M059J (cell line): ENCODE measurements at places on chromosomes 5 and 9. TPM values are rescaled to one million over a fixed set of nuclear protein-coding genes. Genes with fewer than 3 reads are reported as not detected.

DNA sequence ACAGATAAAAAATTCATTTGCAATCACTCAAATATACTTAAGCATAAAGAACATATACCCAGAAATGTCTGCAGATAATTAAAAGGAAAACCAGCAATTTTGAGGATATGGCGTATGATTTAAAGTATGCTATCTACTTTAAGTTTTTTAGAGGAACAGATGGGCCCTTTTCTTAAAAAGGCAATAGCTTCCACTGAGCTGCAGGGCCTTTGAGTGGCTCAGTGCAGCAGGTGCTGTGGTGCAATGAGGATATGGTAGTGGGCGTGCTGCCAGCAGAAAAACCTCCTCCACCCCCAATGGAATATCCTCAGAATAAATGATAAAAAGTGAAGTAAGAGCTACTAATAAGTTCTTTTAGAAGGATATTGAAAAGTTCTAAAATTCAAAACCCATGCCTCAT is 814.5 kb downstream of the MTRR start:
- no peak for DNase-seq

DNA sequence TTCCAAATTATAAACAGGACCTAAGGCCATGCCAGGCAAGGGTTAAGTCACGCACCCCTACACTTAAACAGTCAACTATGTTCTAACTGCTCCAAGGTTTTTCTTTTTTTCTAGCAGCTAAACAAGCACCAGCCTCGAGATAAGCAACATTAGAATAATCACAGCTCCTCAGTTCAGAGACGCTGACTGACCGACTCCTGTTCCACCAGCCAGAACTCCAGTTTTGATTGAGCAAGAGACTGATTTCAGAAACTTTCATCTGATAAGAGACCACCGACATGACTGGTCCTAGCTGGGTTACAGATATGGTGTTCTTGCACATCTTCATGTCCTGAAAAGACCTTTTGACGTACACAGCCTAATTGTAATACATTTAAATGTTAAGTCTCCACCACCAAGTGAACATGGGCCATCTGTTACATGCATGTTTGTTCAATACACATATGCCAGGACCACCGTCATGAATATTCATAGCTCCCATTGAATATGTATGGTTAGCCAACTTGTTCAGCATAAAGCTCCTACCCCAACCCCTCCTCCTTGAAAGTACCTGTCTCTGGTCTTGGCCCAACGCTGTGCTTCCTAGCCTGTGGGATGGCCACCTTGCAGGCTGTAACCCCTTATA is 23.7 kb upstream of the OTULINL start:
- DNase-seq, result no peak

- DNase-seq, result peak; percentile 93
These were observed 557.8 kb upstream of the TLE4 start for GRCh38 chr9:79013715-79014610.

- peak; percentile 28 for DNase-seq
These were observed 355.5 kb downstream of the TLR4 start for GRCh38 chr9:118059484-118060278.

DNA sequence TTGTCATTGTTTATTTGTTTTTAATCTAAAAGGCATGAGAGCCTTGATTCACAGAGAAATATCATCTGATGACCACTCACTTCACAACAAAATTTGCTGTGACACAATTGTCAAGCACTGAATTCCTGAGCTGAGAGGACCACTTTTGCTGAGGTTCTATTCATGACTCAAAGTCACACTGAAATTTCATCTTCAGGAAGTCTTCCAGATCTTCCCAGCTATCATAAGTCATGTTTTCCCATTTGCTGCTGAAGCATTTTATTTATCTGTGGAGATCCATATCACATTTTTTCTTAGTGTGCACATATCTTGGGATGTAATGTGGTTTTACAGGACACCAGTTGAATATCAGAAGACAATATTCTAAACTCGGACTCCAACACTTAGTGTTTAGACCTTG is 255.1 kb upstream of the TRIM32 start:
- no peak for DNase-seq

GRCh38 chr5:170509348-170509660 is 5.5 kb downstream of the KCNIP1 start:
- no peak for DNase-seq

DNA sequence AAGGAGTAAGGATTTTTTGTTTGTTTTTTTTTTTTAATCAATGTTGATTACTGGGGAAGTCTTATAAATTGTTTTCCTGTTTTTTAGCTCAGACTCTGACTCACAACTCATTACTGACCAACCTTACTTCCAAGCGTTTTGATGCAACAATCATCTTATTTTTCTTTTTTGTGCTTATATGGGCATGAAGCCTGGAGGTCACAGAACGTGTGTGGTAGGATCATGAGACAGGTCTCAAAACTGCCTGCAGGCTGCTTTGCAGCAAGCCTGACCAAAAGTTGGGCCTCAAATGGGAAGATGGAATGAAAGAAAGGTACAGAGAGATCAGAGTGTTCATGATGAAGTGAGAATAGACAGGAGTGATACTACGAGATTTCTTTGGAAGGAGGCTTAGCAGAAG is 38.5 kb downstream of the SNCAIP start:
- no peak for DNase-seq

GRCh38 chr5:96885518-96886338 is 9.4 kb downstream of the ERAP2 start:
- peak; percentile 37 for DNase-seq

DNA sequence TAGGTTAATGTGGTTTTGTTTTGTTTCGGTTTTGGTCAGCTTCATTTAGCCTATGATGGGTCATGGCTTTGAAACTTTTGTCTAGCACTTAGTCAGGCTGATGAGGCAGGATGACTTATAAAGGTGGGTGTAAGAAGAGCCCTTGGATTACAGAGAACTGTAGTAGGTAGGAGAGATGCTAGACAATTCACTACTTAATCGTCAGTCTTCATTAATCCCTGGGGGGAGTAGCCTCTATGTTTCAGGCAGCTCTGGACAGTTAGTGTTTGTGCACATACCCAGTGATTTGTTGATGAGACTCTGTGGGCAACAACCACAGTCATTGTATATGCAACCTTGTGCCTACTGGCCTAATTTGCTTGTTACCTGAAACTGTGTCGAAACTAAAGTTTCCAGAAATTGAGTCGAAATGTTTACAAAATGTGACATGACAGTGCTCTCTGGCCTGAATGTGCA is 113.3 kb downstream of the MTREX start:
- DNase-seq, result peak; percentile 63

- no peak for DNase-seq
These were observed 162.4 kb downstream of the ZDHHC21 start for GRCh38 chr9:14530841-14531240.

DNA sequence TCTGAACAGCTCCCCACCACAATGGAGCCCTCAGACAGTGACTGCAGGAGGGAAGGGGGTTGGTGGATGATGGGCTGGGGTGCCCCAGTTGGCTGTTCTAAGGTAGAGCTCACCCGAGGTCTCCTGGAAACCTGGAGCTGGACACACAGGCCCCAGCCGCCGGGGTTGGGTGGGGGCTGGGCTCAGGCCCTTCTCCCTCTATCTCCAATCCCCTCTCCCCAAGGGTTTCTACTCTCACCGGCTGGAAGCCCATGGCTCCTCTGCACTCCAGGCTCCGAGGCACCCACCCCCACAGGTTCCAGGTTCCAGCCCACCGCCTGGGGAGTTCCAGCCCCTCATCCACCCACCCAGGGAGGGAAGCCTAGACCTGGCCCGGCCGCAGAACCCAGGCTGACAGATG is 766 bp downstream of the NR5A1 start:
- DNase-seq, result no peak

DNA sequence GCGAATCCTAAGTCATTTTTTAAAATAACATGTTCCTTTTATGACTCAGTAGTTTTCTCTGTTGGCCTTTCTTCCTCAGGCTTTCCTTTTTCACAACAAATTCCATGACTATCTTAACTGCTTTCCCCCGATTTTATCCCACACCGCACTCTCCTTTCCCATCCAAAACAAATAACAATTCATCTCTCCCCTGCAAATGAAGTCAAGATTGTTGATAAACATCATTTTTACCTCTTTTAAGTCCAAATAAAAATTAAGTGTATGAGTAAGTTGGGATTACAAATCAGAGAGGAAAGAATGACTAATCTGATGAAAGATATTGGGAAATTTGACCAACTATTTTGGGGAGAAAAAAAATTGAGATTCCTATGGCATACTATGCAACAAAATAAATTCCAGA is 47.3 kb downstream of the SEC61B start:
- DNase-seq, result peak; percentile 82

- peak; percentile 93 for DNase-seq
These were observed 243.8 kb downstream of the BNC2 start for GRCh38 chr9:16626577-16627130.

DNA sequence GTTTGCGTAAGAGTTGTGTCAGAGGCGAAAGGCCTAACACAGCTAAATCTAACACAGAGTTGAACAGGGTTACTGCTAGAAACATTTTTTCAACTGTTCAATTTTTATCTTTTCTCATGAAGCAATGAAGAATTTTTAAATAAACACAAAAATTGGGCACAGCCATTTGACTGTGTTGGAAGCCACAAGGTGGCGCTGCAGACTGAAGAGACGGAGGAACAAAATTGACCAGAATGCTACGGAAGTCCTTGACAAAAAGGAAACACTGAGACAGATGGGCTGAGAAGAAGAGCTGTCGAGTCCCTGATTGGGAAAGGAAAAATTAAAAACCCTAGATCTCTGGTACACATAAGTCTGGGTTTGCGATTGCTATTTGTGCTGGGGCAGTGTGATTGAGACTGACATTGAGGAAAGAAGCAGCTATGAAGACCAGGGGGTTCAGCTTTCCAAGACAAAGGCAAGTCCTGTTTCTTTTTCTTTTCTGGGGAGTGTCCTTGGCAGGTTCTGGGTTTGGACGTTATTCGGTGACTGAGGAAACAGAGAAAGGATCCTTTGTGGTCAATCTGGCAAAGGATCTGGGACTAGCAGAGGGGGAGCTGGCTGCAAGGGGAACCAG is at the start of gene PCDHB9:
Gene PCDHB9, plus strand, starts transcription at position 265 of the 616 bp plus-strand sequence. Its CDS starts 158 bp downstream, at position 423.
- peak; percentile 56 for DNase-seq

- DNase-seq, result peak; percentile 76
These were observed 98.0 kb downstream of the NR6A1 start for GRCh38 chr9:124673063-124673462.

GRCh38 chr9:111527347-111527746 is 2.4 kb downstream of the ZNF483 start:
- DNase-seq, result peak; percentile 26

DNA sequence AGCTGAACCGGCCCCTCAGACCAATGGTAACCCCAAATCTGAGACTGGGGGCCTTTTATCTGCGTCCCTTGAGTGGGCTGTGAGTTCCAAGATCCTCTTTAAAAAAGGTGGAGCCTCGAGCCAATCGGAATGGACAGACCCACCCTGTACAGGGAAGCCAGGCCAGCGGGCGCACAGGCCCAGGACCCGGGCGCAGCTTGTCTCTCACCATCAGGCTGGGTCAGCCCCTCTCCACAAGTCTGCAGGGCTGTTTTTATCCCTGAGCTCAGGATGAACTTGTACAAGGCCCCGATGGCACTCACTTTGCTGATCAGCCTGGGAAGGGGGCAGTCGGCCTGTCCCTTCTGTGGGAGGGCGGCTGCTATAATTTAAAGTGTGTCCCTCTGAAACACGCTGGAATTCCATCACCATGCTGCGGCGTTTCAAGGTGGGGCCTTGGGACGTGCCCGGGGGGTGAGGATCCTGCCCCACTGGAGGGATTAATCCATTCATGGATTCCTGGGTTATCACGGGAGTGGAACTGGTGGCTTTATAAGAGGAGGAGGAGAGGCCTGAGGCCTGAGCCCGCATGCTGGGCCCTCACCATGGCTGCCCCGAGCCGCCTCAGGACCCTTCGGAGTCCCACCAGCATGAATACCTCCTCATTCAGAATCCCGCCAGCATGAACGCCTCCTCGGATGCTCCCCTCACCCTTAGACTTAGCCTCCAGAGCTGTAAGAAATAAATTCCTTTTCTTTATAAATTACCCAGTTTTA is 14.1 kb downstream of the EXD3 start:
- no peak for DNase-seq

DNA sequence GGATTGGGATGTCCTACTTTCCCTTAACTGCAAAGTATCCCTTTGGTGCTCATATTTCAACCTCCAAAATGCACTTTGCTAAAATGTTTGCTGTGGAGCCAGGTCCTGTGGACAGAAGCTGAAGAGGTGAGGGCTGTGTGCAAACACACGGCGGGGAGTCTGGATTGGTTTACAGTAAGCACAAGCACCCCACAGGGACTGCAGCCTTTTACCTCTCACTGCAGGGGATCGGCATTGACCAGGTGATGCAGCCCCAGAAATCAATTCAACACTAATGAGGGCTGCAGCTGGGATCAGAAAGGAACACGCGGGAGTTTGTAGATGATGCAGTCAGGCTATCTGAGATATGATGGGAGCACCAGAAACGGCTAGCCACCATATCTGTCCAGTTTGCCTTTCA is 450.9 kb downstream of the CCDC171 start:
- no peak for DNase-seq

GRCh38 chr5:44847206-44847852 is 38.6 kb downstream of the MRPS30 start:
- no peak for DNase-seq

DNA sequence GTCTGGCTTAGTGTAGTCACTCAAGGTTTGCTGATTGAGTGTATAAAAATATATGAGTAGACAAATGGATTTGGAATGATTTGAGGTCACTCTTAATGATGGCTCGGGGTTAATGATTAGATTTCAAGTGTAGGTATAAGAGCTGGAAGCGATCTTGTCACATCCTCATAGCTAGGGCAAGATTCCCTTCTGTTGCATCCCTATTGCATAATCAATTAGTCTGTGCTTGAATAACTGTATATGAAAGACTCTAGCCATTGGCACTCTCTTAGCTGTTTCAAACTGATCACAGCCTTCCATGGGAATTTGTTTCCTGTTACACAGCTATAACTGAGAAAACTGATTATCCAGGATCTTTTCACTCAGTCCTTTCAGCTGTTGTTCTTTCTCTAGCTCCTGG is 811.6 kb downstream of the TLE4 start:
- DNase-seq, result no peak

DNA sequence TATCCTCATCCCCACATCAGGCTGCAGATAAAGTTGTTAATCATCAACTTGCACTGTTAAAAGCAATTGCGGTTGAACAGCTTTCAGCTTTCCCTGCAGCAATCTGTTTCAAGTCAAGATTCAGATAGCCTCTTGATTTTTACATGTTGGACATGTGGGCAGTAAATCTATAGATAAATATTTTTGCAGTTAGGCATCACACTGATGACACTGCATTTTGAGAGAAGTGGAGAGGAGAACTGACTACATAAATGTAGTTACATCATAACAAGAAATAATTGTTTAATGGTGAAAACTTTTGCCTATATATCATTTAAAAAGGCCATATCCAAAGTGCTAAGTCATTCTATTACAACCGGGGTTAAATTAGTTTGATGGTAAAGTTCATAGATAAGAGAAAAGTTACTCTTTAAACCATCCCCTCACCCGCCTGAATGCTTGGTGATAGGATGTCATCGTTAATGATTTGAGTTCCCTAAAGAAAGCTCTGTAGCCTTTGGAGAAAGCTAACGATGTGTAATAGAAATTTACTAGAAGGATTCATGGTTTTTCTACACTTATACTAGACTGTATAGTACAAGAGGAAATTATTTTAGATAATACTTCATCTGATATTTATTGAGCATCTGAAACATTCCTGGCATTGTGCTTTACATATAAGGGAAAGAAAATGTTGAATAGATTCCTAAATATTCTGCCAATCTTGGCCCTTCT is 30.8 kb upstream of the ALDH1A1 start:
- DNase-seq, result no peak

The POU5F2 gene
- 0.02 TPM in 1 of 2 replicates, not detected in the other for total RNA-seq

The SUSD3 gene
- 0.12 and 1.4 TPM in 2 replicates for total RNA-seq

The TGFBI gene
- total RNA-seq, result 567 and 744 TPM in 2 replicates

The TLE1 gene
- total RNA-seq, result 21.9 and 31.7 TPM in 2 replicates

The CREBRF gene
- total RNA-seq, result 3.0 and 11.6 TPM in 2 replicates

The SIMC1 gene
- 10.2 and 13.5 TPM in 2 replicates for total RNA-seq

The FGFR4 gene
- 0.62 TPM in 1 of 2 replicates, not detected in the other for total RNA-seq

The GPR151 gene
- not detected in 2 replicates for total RNA-seq

The KLHL3 gene
- total RNA-seq, result 0.74 and 2.2 TPM in 2 replicates
